Fibroblast of the aortic adventitia (primary cell): ENCODE measurements at places on chromosomes 2 and 18. TPM values are rescaled to one million over a fixed set of nuclear protein-coding genes. Genes with fewer than 3 reads are reported as not detected.

AMER3 gene
- total RNA-seq, result not detected in 2 replicates

ZEB2 gene
- total RNA-seq, result 104 and 129 TPM in 2 replicates

GREB1 gene
- total RNA-seq, result under 0.01 and 1.7 TPM in 2 replicates

TEKT4 gene
- not detected in 2 replicates for total RNA-seq

CHRND gene
- not detected in 2 replicates for total RNA-seq

IL36B gene
- not detected in 2 replicates for total RNA-seq

CHST10 gene
- total RNA-seq, result 10.2 and 11.0 TPM in 2 replicates

PLCL1 gene
- total RNA-seq, result 12.4 and 17.7 TPM in 2 replicates

GPAT2 gene
- 10.2 TPM in 1 of 2 replicates, not detected in the other for total RNA-seq

TCF23 gene
- total RNA-seq, result 2.3 TPM in 1 of 2 replicates, not detected in the other

ARPC2 gene
- 121 and 368 TPM in 2 replicates for total RNA-seq

ME2 gene
- total RNA-seq, result 37.9 and 48.6 TPM in 2 replicates

TUBA4B gene
- not detected in 2 replicates for total RNA-seq

DCDC2C gene
- total RNA-seq, result not detected in 2 replicates

AKAIN1 gene
- total RNA-seq, result not detected in 2 replicates

UGT1A6 gene
- 0.09 TPM in 1 of 2 replicates, not detected in the other for total RNA-seq

CFAP210 gene
- total RNA-seq, result 0.09 TPM in 1 of 2 replicates, not detected in the other

GCKR gene
- 4.5 and 4.9 TPM in 2 replicates for total RNA-seq

GATA6 gene
- 22.5 and 34.0 TPM in 2 replicates for total RNA-seq

TBR1 gene
- not detected in 2 replicates for total RNA-seq
